Osteocyte (in vitro differentiated cells): ENCODE measurements at places on chromosomes 12 and 14. TPM values are rescaled to one million over a fixed set of nuclear protein-coding genes. Genes with fewer than 3 reads are reported as not detected.

GRCh38 chr14:85038526-85039352 lies 491.2 kb upstream of the FLRT2 start:
- no peak for DNase-seq
- no peak overlapping the region for H3K4me3 ChIP-seq
- peaks cover 10% of the 10 kb centered on the region for H3K4me1 ChIP-seq
- H3K27me3 ChIP-seq, result no peaks in the 10 kb centered on the region
- no peaks in the 10 kb centered on the region for H3K36me3 ChIP-seq
- no peak overlapping the region for H3K27ac ChIP-seq

The SOAT2 gene
- total RNA-seq, result not detected in 2 replicates

DNA sequence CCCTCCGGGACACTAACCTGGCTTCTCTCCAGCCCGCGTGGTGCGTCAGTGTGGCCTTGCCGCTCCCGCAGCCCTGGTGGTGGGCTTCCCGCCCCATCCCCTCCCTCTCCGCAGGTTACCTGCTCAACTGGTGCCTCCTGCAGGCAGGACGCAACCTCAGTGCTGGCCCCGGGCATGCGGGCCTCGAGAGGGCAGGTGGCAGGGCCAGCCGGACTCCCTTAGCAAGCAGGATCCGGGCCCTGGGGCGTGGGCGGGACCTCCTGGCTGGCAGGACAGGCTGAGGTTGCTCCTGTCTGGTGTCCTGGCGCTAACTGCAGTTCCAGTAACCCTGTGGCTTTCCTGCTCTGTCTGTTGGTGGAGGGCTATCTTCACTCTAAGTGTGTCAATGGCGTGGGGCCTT lies 8.6 kb upstream of the ADSS1 start:
- no peaks in the 10 kb centered on the region for H3K27me3 ChIP-seq
- H3K4me3 ChIP-seq, result no peak overlapping the region
- peaks cover 17% of the 10 kb centered on the region for H3K36me3 ChIP-seq
- no peak overlapping the region for H3K27ac ChIP-seq
- H3K4me1 ChIP-seq, result no peaks in the 10 kb centered on the region

DNA sequence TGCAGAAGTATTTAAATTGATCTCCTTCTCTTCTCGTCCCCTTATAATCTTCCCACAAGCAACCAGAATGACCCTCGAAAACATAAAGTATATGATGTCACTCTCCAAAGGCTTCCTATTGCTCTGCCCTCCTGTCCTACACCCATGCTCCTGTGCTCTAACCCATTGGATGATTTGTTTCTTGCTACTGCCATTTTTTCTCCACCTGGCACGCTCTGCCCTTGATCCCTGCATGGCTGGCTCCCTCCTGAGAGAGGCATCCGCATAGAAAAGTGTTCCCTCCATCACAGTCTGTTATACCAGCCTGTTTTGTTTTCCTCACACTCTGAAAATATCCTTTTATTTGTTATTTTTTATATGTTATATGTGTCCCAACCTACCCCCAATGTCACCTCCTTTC lies 19.8 kb downstream of the MYRFL start:
- no peak overlapping the region for H3K4me3 ChIP-seq
- no peak overlapping the region for H3K27ac ChIP-seq
- no peaks in the 10 kb centered on the region for H3K36me3 ChIP-seq
- no peak for DNase-seq
- no peaks in the 10 kb centered on the region for H3K4me1 ChIP-seq

- no peaks in the 10 kb centered on the region for H3K36me3 ChIP-seq
- DNase-seq, result no peak
- H3K27me3 ChIP-seq, result no peaks in the 10 kb centered on the region
- peaks cover 4% of the 10 kb centered on the region for H3K4me1 ChIP-seq
- no peak overlapping the region for H3K4me3 ChIP-seq
- H3K27ac ChIP-seq, result no peak overlapping the region
Observed at GRCh38 chr14:51424561-51425251, 184.7 kb downstream of the TMX1 start.

DNA sequence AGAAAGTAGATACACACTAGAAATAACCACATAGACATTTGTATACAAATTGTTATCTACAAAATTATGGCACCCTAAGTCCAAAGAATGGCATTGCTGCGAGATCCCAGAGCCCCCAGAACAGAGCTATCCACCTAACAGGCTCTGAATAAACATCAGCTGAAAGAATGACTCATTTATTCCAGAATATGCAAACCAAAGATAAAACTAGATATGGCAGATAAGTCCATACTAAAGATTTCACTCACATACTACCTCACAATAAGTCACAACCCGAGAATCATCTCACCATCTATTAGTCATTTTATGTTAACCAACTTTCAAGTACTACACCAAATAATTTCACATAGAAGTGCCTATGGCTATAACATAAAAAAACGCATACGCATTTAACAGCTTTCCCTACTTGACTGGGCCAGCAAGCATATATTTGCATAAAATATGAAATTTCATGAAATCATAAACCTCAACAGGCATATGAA lies 5.6 kb downstream of the CNIH1 start:
- peaks cover 58% of the 10 kb centered on the region for H3K4me1 ChIP-seq
- no peaks in the 10 kb centered on the region for H3K27me3 ChIP-seq
- peaks cover 10% of the 10 kb centered on the region for H3K36me3 ChIP-seq
- H3K4me3 ChIP-seq, result no peak overlapping the region

- H3K27ac ChIP-seq, result peak overlapping the region; percentile 76
- no peak for DNase-seq
- H3K4me3 ChIP-seq, result no peak overlapping the region
- no peaks in the 10 kb centered on the region for H3K27me3 ChIP-seq
- no peaks in the 10 kb centered on the region for H3K36me3 ChIP-seq
Observed at GRCh38 chr14:55739967-55740648, 160.1 kb downstream of the KTN1 start.

- H3K27me3 ChIP-seq, result no peaks in the 10 kb centered on the region
- H3K4me3 ChIP-seq, result no peak overlapping the region
- peaks cover 1% of the 10 kb centered on the region for H3K4me1 ChIP-seq
- peaks cover 8% of the 10 kb centered on the region for H3K36me3 ChIP-seq
Observed at GRCh38 chr12:27802936-27803335, 22.9 kb upstream of the MANSC4 start.

DNA sequence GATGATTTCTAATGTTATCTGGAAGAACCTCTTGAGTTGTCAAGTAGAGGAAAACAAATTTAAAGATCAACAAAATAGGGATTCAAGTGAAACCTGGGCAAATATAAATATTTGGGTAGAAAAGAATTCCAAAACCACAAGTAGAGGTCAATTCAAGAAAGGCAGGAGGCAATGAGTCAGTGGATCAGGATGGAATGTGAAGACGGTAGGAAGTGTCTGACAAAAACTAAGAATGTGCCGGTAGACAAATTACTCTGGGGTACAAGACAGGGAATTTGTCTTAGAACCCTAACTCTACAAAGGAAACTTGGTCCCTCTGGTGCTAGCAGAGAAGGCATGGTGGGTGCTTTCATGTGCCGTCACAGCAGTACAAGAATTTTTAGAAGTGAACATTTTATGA lies 13.6 kb downstream of the ABCD2 start:
- H3K4me3 ChIP-seq, result no peak overlapping the region
- peaks cover 4% of the 10 kb centered on the region for H3K4me1 ChIP-seq
- peaks cover 17% of the 10 kb centered on the region for H3K27me3 ChIP-seq
- H3K27ac ChIP-seq, result no peak overlapping the region
- DNase-seq, result no peak

The LHX5 gene
- not detected in 2 replicates for total RNA-seq

The PRIMA1 gene
- not detected in 2 replicates for total RNA-seq

DNA sequence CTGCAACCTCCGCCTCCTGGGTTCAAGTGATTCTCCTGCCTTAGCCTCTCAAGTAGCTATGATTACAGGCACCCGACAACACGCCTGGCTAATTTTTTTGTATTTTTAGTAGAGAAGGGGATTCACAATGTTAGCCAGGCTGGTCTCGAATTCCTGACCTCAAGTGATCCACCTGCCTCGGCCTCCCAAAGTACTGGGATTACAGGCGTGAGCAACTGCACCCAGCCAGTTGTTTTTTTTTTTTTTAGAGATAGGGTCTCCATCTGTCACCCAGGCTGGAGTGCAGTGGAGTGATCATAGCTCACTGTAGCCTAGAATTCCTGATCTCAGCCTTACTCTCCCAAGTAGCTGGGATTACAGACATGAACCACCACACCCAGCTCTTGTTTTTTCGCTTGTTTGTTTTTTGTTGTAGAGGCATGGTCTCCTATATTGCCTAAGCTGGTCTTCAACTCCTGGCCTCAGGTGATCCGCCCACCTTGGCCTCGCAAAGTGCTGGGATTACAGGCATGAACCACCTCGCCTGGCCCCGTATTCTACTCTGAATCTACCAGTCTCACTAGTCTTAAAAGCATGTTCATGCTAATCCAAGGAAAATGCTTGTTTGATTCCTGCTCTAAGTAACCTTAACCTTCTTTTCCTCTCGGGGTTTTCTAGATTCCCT lies 31.7 kb upstream of the STRN3 start:
- H3K4me1 ChIP-seq, result no peaks in the 10 kb centered on the region
- no peaks in the 10 kb centered on the region for H3K36me3 ChIP-seq
- DNase-seq, result no peak

DNA sequence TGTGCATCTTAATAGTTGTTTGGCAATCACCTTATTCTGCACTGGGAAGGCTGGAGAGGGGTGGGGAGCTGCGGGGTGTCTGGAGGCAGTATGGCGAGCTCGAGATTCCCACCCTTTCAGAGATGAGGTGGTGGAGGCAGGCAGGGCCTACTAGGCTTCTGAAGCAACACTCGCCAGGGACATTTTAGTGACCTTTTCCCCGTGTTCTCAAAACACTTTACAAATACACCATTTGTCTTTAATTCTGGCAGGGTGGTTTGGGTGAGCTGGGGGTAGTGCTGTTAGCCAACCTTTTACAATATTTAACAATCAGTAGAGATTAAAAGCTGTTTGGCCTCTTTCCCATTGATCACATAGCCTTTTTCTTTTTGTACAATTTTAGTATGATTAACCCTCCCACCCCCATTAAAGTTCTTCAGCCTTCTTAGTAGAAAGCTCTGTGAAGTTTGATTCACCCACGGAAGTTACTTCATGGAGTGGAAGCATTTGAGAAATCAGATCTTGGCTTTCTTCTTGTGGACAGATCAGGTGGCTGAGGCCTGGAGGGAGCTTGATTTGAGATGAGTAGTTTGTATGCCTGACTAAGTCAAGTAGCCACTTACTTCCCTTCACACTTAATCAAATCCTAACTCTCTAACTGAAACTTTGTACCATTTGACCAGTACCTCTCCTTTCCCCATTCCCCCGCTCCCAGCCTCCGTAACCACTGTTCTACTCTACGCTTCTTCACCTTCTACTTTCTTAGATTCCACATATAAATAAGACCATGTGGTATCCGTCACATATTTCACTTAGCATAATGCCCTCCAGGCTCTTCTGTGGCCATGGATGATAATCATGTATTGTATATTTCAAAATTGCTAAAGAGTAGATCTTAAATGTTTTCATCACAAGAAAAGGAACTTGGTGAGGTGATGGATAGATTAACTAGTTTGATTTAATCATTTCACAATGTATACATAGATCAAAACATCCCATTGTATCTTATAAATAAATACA lies 41.0 kb downstream of the TRAF3 start:
- peaks cover 2% of the 10 kb centered on the region for H3K36me3 ChIP-seq
- H3K27me3 ChIP-seq, result no peaks in the 10 kb centered on the region
- peaks cover 17% of the 10 kb centered on the region for H3K4me1 ChIP-seq
- H3K27ac ChIP-seq, result peak overlapping the region; percentile 11

DNA sequence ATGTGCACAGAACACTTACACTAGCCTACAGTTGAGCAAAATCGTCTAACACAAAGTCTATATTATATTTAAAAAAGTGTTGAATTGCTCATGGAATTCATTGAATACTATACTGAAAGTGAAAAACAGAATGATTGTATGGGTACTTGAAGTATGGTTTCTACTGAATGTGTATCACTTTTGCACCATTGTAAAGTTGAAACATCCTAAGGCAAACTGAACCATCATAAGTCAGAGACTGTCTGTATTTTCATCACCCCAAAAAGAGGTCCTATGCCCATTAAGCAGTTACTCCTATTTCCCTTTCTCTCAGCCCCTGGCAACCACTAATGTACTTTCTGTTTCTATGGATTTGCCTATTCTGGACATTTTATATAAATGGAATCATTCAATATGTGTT lies 4.4 kb upstream of the AMIGO2 start:
- H3K36me3 ChIP-seq, result no peaks in the 10 kb centered on the region
- H3K27ac ChIP-seq, result peak overlapping the region; percentile 77

GRCh38 chr12:74171478-74171909 lies 366.1 kb upstream of the ATXN7L3B start:
- no peaks in the 10 kb centered on the region for H3K36me3 ChIP-seq
- H3K27ac ChIP-seq, result no peak overlapping the region
- H3K27me3 ChIP-seq, result no peaks in the 10 kb centered on the region
- H3K4me1 ChIP-seq, result no peaks in the 10 kb centered on the region

- no peak overlapping the region for H3K4me3 ChIP-seq
- DNase-seq, result no peak
- H3K4me1 ChIP-seq, result peaks cover 20% of the 10 kb centered on the region
- no peak overlapping the region for H3K27ac ChIP-seq
- H3K36me3 ChIP-seq, result no peaks in the 10 kb centered on the region
Observed at GRCh38 chr12:67355428-67356379, 86.5 kb downstream of the CAND1 start.

The ATN1 gene
- total RNA-seq, result 117 and 123 TPM in 2 replicates
